ENCODE measurements at places on chromosomes 3 and 15.

DNA sequence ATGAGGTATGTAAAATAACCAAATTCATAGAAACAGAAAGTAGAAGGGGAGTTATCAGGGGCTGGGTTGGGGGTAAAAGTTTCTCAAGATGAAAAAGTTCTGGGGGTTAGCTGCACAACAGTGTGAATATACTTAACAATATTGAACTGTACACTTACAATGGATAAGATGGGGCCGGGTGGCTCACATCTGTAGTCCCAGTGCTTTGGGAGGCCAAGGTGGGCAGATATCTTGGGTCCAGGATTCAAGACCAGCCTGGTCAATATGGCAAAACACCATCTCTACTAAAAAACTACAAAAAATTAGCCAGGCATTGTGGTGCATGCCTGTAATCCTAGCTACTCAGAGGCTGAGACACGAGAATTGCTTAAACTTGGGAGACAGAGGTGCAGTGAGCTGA lies 274.3 kb downstream of the TJP1 start:
- no peaks in the 10 kb centered on the region for H3K36me3 ChIP-seq
- H3K4me3 ChIP-seq: no peak overlapping the region
- H3K4me1 ChIP-seq: no peaks in the 10 kb centered on the region
- DNase-seq: no peak

- H3K36me3 ChIP-seq: no peaks in the 10 kb centered on the region
- H3K27me3 ChIP-seq: no peaks in the 10 kb centered on the region
- H3K4me1 ChIP-seq: no peaks in the 10 kb centered on the region
- H3K27ac ChIP-seq: no peak overlapping the region
- H3K4me3 ChIP-seq: no peak overlapping the region
Measured at GRCh38 chr3:159486580-159486979, 502.1 kb upstream of the IL12A start.

- H3K36me3 ChIP-seq: peaks cover 36% of the 10 kb centered on the region
- no peak for DNase-seq
- no peaks in the 10 kb centered on the region for H3K27me3 ChIP-seq
- H3K27ac ChIP-seq: no peak overlapping the region
- peaks cover 6% of the 10 kb centered on the region for H3K4me1 ChIP-seq
Measured at GRCh38 chr15:52653431-52653964, 25.7 kb downstream of the ATOSA start.

DNA sequence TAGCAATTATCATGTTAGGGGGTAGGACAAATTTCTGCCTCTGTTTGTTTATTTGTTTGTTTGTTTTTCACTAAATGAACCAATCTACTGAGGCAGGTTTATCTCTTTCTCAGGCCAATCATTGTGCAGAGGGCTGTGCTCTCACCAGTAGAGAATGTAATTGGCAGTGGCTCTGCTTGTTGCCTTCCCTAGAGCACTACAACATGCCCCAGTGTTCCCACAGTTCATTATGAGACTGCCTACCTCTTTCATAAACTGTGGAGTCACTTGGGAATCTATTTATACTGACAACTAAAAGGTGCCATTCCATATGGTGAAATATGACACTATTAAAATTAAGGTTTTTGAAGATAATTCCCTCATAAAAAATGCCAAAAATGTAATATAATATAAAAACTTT lies 196.3 kb upstream of the ALCAM start:
- no peak for DNase-seq
- no peaks in the 10 kb centered on the region for H3K4me1 ChIP-seq
- no peaks in the 10 kb centered on the region for H3K27me3 ChIP-seq
- no peak overlapping the region for H3K27ac ChIP-seq

GRCh38 chr3:129934234-129935123 lies 40.0 kb upstream of the TRH start:
- peaks cover 3% of the 10 kb centered on the region for H3K36me3 ChIP-seq
- peaks cover 4% of the 10 kb centered on the region for H3K27me3 ChIP-seq
- peak; percentile 41 for DNase-seq
- H3K4me3 ChIP-seq: no peak overlapping the region
- H3K27ac ChIP-seq: no peak overlapping the region

DNA sequence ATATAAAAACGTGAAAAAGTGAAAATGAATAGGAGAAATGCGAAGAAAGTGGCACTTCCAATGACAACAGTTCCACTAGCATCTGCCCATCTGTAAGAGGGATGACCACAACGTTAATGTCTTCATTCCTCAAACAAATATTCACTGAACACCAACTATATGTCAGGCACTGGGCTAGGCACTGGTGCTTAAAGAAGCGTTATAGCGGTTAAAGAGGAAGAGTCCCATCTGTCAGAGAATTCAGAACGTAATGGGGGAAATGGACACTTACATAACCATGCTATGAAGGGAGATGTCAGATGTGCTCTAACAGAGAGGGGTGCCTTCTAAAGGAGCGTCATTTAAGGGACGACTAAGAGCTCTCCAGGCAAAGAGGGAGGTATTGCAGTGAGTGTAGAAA lies 8.2 kb downstream of the RUBCN start:
- H3K4me1 ChIP-seq: peaks cover 24% of the 10 kb centered on the region
- H3K27ac ChIP-seq: no peak overlapping the region
- no peak for DNase-seq
- H3K4me3 ChIP-seq: no peak overlapping the region
- no peaks in the 10 kb centered on the region for H3K27me3 ChIP-seq

- DNase-seq: no peak
- H3K36me3 ChIP-seq: no peaks in the 10 kb centered on the region
- no peak overlapping the region for H3K27ac ChIP-seq
- no peaks in the 10 kb centered on the region for H3K27me3 ChIP-seq
- no peak overlapping the region for H3K4me3 ChIP-seq
Measured at GRCh38 chr3:192805711-192806110, 78.4 kb upstream of the FGF12 start.

DNA sequence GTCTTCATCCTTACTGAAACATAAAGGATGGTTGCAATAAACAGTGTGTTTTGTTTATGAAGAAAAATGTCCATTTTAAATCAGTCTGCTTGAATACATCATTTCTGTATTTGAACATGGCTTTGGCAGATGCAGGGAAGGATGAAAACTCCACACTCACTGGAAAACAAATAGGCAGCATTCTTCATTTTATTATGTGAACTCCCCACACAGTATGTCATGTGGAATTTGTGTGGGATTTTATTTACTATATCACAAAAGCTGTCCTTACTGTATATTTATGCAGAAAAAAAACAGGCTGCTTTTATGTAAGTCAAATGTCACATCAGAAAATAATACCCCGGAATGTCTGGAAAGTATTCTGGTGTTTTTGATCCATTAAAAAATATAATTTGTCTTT lies 44.1 kb upstream of the TJP1 start:
- H3K27me3 ChIP-seq: peaks cover 6% of the 10 kb centered on the region
- no peak overlapping the region for H3K4me3 ChIP-seq
- H3K27ac ChIP-seq: no peak overlapping the region
- no peak for DNase-seq

GRCh38 chr3:188031121-188031520 lies 122.8 kb upstream of the LPP start:
- no peak overlapping the region for H3K27ac ChIP-seq
- H3K27me3 ChIP-seq: no peaks in the 10 kb centered on the region
- peaks cover 9% of the 10 kb centered on the region for H3K4me1 ChIP-seq
- H3K36me3 ChIP-seq: peaks cover 3% of the 10 kb centered on the region
- H3K4me3 ChIP-seq: no peak overlapping the region

DNA sequence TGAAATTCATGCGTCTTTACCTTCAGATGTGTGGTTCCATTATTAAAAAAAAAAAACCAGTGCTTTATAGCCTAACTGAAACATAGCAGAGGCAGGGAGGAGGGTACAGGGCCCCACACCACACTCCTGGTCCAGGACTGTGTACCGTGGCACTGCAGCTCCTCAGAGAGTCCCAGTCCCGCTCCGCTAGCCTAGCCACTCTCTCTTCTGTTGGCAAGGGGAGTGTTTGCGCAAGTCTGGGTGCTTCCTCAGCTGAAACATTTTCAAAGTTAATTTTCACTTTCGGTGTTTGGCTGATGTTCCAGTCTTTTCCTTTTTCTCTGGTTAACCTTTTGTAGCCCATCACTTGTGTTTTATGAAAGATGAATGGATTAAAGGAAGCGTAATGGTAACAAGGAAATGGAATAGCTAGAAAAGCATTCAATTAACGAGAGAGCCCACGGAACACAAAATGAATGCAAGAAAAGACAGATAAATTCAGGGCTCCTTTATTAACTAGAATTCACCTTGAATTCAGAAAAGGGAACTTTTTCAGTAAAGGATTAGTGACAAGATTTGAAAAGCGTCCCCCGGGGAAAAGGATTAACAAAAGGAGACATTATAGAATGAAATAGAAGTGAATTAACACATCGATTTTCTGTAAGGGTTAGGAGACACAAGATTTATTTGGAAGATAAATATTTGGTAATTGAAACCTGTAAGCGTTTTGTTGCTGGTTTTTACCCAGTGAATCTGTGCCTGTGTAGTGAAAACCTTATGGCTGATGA lies 177.0 kb downstream of the CACNA2D3 start:
- no peak overlapping the region for H3K4me3 ChIP-seq
- no peaks in the 10 kb centered on the region for H3K27me3 ChIP-seq

GRCh38 chr15:88876573-88876972 lies 18.8 kb downstream of the HAPLN3 start:
- H3K27ac ChIP-seq: peak overlapping the region; percentile 49
- no peak overlapping the region for H3K4me3 ChIP-seq
- H3K4me1 ChIP-seq: no peaks in the 10 kb centered on the region
- no peaks in the 10 kb centered on the region for H3K27me3 ChIP-seq

DNA sequence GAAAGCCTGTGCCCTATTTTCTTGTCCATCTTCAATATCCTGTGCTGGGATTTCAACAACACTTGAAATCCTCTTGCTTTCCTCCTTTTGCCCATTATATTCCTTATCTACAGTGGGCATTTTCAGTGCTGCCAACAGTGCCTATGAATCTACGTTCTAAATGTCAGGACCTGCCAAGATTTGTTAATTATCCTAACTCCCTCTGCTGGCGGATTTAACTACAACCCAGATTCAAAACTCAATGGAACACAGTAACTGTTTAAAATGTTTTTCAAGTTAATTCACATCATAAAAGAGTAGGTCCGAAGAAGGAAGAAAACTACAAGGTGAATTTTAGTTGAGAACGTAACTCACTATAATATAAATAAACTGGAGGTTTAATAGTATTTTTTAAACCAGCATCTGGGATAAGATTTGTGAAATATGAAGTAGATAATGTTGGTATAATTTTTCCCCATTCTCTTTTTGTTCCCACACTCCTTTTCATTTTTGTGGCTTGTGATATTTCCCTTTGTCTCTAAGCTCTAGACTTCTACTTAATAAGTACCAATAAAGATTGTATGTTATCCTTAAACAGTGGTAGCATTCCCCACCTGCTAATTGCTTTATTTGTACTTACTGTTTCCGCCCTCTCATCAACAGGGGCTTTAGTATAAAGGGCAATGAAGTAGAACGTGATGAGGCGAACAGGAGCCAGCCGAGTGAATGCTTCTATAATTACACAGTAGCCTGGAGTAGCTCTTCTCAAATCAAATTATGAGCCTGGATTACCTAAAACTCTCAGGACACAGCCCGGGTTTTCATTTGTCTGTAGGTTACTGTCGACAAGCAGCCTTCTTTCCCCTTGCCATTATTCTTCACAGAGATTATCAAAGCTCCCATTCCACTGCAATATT lies 302.5 kb upstream of the ATP11B start:
- H3K27me3 ChIP-seq: no peaks in the 10 kb centered on the region
- DNase-seq: no peak
- no peaks in the 10 kb centered on the region for H3K36me3 ChIP-seq

DNA sequence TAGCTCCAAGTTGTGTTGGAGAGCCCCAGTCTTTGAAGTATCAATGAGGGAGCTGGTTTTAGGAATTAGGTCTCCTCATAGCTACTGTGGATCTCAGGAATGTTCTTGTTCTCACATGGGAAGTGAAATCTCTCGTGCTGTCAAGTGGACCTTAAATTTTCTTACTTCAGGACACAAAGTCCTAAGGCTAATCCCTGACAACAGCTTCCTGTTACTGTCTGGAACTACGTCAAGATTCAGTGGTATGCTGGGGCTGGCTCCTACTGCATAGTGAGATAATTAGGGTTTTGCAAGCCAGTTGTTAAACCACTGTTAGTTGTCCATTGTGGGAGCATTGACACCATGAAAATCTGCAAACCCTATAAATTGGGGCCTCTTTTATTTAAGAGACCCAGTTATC lies 22.8 kb downstream of the MESP1 start:
- no peak overlapping the region for H3K27ac ChIP-seq
- no peak overlapping the region for H3K4me3 ChIP-seq
- H3K36me3 ChIP-seq: no peaks in the 10 kb centered on the region
- no peaks in the 10 kb centered on the region for H3K4me1 ChIP-seq

- H3K27ac ChIP-seq: no peak overlapping the region
- H3K4me1 ChIP-seq: no peaks in the 10 kb centered on the region
- H3K27me3 ChIP-seq: no peaks in the 10 kb centered on the region
Measured at GRCh38 chr3:173932624-173933023, 535.1 kb downstream of the NLGN1 start.

DNA sequence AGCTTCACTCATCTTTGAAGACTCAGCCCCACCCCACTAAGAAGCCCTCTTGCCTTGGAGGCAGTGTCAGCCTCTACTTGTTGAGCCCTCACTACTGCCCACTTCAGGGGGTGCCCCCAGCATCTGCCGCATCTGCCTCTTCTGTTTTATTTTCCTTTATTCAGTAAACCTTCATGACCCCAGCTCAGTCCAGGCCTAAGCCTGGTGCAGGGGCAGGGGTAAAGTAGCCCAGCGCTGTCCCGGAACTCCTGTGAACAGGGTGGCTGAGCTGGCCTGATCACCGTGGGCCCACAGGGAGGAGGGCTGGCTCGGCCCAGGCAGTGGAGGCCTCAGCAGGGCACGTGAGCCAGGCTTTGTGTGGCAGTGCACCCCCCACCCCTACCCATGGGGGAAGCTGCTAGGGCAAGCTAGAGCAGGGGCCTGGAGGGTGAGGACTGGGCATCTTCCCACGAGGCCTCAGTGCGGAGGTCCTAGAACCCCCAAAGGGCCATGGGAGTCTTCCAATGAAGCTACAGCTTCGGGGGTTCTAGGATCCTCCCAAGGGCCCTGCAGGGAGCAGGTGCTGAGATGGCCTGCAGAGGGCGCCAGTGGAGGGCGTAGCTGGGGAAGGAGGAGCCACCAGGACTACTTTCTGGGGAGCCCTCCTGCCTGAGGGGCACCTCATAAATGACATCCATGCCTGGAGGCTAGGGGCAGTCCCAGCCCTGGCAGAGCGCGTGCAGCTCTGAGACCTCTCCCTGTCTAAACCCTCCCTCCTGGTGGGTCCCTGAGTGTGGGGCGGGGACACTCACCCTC lies 36.0 kb downstream of the TSPAN3 start:
- peaks cover 10% of the 10 kb centered on the region for H3K27me3 ChIP-seq
- H3K4me1 ChIP-seq: peaks cover 3% of the 10 kb centered on the region
